ENCODE measurements at places on chromosomes 11 and 22. TPM values are rescaled to one million over a fixed set of nuclear protein-coding genes. Genes with fewer than 3 reads are reported as not detected.

- DNase-seq: no peak
Measured at GRCh38 chr11:134640971-134641968, 229.2 kb upstream of the B3GAT1 start.

LRRC55 gene
- total RNA-seq: 0.12 TPM

GRCh38 chr22:27383896-27384295, 417.7 kb downstream of the MN1 start:
- no peak for DNase-seq

GRCh38 chr22:36935694-36936093, 22.3 kb downstream of the CSF2RB start:
- no peak for DNase-seq

TMEM151A gene
- not detected for total RNA-seq

RAB6A gene
- total RNA-seq: 128 TPM
